ENCODE measurements at places on chromosomes 5 and 9. TPM values are rescaled to one million over a fixed set of nuclear protein-coding genes. Genes with fewer than 3 reads are reported as not detected.

The SLIT3 gene
- 66.1 TPM for total RNA-seq

The HK3 gene
- total RNA-seq, result 4.4 TPM

The CCDC171 gene
- 1.4 TPM for total RNA-seq

DNA sequence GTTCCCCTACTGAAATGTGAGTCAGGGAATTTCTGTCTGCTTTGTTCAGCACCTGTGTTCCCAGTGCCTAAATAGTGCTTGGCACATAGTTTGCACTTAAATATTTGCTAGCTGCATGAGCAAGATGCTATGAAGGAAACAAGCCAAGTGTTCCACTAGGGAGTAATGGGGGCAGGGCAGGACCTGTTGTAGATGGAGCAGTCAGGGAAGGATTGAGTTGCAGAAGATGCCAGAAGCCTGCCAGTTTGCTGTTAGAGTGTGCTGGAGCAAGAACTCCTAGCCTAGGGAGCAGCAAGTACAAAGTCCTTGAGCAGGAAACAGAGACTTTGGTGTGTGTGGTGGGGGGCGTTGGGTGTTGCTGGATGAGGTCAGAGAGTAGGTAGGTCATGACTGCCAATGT is 87.5 kb downstream of the DAB2IP start:
- DNase-seq, result no peak

GRCh38 chr5:15547261-15547839 is 47.4 kb downstream of the FBXL7 start:
- no peak for DNase-seq

DNA sequence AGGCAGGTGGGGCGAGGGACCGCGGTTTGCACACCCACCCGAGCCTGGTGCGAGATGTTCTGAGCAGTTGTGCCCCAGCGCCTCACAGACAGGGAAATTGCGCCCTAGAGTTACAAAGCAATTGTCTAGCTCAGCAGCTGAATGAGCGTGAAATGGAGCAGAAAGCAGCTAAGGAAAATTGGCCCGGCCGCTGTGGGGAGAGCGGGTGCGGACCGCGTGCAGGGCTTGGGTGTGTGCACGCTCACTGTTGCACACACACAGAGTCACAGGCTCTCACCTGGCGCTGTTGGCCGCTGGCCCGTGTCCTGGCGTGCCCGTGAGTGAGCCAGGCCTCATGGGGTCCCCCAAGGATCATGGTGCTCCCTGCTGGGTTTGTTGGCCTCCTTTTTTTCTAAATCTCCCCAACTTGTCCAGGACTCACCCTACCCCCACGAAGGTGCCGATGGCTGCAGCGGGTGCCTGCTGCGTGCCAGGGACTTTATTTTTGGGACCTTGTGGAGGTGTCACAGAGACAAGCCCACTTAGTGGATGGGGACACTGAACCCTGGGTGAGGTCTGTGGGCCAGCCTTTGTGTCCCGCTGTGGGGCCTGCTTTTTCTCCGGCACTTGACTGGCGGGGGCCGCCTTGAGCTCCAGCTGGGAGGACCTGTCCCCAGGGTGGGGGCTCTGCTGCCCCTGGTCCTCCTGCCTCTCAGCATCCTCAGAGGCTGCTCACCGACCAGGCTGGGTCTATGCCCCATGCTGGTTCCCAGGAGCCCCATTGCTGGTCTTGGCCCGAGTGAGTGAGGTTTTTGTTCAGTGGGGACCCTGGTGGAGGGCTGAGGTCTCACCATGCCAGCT is 5.2 kb downstream of the RXRA start:
- no peak for DNase-seq

- DNase-seq, result no peak
These were observed 457.4 kb downstream of the CCDC171 start for GRCh38 chr9:16010221-16010620.

- no peak for DNase-seq
These were observed 23.1 kb downstream of the CXXC5 start for GRCh38 chr5:139671096-139671841.

Measured in right atrium auricular region (tissue), 2 donors.